Foreskin keratinocyte (primary cell): ENCODE measurements at places on chromosomes 5 and 9. TPM values are rescaled to one million over a fixed set of nuclear protein-coding genes. Genes with fewer than 3 reads are reported as not detected.

Gene MAMDC2
- 9.4 and 22.7 TPM in 2 replicates for total RNA-seq

Gene C5orf46
- total RNA-seq: 0.65 TPM in 1 of 2 replicates, not detected in the other

Gene SLC6A7
- not detected in 2 replicates for total RNA-seq

Gene KIF20A
- 52.7 and 60.7 TPM in 2 replicates for total RNA-seq

DNA sequence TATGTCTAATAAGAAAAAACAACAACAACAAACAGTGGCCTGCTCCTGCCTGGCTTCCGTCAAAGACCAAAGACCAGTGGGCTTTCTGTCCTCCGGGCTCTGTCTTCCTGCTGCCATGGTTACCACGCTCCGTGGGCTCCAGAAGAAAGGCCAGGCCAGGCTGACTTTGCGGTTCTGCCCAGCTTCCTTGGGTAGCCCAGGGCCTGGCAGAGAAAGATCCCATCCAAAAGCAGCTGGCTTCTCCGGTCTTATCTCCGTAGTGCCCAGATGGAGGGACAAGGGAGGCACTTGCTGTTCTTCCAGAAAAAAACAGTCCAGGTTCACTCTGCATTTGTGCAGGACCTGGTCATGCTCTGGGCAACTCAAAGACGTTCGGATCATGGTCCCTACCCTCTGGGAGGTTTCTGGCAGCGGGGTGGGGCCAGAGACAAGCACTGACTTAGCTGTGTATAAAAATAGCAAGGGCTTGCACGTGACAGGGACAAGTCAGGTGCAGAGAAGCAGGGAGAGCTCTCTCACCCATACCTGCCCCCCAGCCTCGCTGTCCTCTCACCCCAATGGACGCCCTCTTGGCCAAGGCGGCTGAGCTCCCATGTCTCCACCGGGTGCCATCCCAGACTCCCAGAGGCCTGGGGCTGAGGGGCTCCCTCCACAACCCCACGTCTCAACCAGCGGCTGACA, 212.2 kb downstream of the C9orf50 start:
- DNase-seq: no peak

- peak; percentile 15 for DNase-seq
Observed at GRCh38 chr5:105146867-105147266, 1584.3 kb upstream of the NUDT12 start.

GRCh38 chr9:22201256-22201655, 192.2 kb upstream of the CDKN2B start:
- no peak for DNase-seq

DNA sequence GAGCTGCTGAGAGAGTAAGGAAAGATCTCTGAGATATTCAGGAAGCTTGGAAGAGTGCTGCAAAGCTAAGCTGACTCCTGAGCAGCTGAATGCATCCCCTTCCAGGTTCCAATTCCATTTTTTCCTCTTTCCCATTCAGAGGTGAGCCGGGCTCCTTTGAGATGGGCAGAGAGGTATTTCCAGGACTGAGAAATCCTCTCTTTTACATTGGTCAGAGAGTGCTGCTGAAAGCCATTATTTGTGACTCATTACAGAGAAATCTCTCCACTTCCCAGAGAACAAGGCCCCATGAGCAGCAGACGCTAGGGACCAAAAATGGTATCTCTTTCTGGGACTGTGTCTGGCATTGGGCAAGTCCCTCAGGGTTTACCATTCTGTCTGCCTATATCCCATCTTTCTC, 3.7 kb downstream of the MCTP1 start:
- DNase-seq: peak; percentile 26

DNA sequence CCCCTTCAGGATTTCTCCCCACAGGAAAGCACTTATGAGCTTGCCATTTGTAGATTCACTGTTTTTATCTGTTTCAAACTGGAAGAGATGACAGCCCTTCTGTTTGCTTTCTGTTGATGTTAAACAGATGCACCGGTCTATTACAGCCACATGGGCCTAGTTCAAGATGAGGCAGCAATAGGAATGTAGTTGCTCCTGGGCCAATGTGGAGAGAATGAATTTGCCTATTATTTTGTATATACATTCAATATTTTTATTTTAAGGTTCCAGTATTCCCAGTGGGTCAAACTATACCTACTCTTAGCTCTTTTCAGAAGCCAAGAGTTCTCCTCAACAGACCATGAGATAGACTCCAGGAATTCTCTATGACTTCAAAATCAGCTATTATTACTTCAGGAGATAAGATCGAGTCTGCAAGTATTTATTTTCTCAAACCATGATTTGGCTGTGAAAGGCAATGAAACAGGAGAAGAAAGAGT, 461.6 kb downstream of the RASEF start:
- no peak for DNase-seq

DNA sequence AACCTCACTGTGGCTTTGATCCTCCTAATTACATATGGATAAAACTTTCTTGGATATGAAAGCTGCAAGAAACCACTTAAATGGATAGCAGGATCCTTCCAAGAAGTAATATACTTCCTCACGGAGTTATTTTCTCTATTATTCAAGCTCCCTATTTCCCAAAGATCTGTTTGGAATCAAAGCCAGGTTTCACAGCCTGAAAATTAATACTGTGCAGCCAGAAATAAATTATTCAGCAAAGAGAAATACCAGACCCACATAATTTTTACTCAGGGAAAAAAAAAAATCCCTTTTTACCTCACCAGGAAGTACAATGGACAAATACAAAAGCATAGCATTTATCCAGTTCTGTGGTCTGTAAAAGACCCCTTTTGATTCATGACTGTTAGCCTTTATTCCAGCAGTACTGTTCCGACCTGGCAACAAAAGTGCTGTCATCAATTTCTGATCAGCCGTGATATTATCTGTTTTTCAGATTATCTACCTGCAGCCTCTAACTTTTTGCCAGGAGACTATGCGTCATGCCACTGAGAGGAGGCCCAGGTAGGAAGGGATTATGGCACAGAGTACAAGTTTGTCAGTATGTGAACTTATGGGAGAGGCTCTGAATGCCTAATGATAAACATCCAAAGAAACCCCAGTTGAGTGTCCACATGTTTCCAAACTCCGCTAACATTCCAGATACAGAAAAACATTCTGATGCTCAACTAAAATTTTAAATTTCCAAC, 57.0 kb downstream of the FBN2 start:
- no peak for DNase-seq

DNA sequence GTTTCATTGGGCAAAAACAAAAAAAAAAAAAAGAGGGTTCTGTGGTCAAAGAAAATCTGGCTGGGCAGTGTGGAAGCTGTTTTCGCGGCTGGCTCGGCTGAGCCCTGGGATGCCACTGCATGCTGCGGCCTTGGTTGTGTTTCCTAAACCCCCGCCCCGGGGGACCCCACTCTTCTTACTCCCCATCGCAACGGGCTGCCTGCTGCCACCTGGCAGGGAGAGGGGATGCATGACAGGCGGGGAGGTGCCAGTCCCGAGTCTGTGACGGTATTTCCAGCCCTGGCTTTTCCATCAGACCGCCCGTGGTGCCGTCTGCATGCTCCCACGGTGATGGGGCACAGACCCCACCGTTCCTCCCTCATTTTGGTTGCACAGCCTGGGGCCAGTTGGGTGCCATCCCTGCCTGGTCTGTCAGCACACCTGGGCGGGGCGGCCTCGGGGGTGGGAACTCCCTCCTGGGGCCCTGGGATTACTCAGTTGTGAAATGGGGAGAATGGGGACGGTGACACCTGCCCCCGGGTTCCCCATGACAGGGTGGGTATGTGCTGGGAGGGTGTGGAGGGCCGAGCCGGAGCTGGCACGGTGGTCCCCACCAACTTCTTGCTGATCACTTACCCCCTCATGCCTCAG, 101.0 kb downstream of the RXRA start:
- DNase-seq: no peak

DNA sequence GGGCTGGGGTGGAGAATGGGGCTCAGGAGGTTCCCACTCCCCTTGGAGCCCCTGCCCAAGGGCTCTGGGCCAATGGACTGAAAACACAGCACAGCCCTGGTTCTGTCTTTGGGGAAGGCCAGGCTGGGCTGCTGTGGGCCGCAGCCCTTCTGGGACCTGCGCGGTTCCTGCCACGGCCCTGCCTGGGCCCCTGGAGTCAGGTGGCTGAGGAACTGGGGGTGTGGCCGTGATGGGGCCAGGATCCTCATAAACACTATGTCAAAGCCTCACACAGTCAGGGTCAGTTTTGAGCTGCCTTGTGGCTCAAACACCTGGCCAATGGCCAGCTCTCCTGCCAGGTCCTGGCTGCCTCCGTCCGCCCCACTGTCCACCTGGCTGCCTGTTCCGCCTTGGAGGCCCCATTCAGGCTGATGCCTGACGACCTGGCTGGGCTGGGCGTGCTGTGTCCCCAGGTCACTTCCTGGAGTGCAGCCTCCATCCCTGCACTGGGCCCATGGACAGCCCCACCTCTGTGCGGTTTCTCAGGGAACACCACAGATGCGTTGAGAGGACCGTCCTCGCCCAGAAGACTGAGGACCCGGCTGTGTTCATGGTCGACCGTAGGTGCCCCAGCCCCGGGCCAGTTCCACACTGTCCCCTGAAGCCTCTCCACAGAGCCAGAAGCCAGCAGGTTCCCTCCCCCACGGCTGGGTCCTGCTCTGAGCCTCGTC, 27.5 kb downstream of the PAEP start:
- no peak for DNase-seq

- DNase-seq: no peak
Observed at GRCh38 chr9:72997387-72997995, 44.6 kb upstream of the ALDH1A1 start.

GRCh38 chr5:27125856-27126255, 87.5 kb upstream of the CDH9 start:
- DNase-seq: no peak

GRCh38 chr5:170059221-170059620, 46.5 kb upstream of the FOXI1 start:
- no peak for DNase-seq

DNA sequence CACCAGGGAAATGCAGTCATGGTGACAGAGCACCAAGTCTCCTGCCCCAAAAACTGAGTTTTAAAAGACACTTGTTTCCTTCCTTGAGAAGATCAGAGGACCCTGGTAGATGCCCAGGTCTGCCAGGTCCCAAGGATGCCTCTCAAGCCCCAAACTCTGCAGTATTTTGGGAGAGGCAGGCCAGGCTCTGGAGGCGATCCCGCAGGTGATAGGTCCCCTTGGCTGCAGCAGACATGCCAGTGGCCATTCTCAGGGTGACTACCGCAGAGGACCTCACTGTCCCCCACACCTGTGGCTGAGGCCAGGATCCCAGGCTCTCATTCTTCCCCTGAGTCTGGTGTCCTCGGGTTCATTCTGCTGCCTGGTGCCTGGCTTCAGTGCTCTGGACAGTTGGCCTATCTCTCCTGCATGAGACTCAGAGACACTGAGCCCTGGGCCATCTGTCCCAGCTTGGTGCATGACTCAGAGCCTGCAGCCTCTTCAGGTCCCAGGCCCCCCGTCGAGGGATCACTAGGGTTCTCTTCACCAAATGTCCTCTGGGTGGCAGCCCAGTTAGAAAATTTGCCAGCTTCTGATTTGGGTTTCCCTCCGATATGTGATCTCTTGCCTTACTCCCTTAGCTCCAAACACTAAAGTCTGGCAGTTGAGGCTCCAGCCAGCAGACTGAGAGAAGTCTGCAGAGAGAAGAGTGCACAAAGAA, 59.7 kb upstream of the GARNL3 start:
- no peak for DNase-seq

DNA sequence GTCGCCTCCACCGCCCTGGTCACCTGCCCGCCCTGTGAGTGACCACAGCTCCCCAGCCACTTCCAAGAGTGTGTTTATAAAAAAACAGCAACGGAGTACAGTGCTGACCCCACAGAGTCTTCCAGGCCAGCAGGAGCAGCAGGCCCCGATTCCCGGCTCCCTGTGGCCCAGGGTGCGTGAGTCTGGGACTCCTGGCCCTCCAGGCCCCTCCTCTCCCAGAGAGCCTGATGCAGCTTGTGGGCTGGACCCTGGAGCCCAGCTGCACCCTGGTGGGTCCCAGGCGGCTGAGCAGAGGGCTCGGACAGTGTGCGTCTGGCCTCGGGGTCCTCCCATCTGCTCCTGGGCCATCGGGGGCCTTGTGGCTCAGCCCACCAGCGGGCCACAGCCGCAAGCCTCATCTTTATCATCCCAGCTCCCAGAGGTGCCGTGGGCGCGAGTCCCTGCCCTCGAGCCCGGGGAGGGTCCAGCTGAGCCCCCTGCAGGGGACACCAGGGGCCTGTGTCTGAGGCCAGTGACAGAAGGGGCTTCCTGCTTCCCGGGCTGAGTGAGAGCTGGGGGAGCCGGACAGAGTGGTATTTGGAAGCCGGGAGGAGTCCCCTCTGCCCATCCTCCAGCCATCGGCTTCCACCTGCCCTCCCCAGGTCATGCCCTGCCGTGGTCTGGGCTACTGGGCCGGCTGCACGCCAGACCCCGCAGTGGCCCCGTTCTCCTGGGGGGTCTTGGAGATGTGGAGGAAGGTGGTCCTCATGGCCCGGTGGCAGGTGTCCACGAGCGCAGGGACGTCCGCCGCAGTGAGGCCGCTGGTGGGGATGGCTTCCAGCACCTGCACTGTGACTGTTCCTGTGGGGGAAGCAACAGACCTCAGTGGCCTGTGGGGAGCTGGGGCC, 10.6 kb downstream of the EGFL7 start:
- no peak for DNase-seq

DNA sequence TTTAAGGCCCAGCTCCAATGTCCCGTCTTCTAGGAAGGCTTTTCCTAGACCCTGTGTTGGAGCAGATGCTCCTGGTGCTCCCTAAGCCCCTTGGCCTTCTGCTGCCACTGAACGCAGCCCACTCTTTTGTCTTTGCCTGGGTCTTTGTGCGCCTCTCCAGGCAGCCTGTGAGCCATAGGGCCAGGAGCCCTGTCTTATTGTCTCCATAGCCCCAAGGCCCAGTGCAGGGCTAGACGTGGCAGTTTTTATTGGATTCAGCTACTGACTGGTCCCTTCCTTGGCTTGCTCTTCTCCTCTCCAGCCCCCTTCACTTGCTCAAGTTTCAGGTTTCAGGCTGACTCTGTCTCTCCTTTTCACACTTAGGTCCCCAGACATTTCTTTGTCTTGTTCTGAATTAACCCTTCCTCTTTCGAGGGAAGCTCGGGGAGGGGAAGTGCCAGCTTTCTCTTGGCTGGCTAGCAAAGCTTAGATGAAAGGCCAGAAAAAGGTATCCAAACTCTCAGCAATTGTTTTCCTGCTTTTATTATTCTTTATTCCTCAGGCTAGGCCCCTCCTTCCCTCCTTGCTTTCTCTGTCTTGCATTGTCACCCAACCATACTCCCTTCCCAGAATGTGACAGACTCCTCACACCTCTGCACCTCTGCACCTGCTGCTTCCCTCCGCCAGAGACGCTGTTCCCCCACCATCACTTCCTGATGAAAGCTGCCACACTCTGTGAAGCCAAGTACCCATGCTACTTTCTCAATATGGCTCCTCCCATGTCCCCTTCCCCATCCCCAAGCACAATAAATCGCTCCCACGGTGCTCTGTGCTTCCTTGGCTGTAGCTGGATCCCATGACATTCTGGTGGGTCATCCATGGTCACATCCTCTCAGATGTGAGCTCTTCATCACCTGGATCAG, 101.6 kb upstream of the CPEB4 start:
- DNase-seq: no peak

GRCh38 chr5:34570721-34571676, 85.1 kb upstream of the RAI14 start:
- no peak for DNase-seq

DNA sequence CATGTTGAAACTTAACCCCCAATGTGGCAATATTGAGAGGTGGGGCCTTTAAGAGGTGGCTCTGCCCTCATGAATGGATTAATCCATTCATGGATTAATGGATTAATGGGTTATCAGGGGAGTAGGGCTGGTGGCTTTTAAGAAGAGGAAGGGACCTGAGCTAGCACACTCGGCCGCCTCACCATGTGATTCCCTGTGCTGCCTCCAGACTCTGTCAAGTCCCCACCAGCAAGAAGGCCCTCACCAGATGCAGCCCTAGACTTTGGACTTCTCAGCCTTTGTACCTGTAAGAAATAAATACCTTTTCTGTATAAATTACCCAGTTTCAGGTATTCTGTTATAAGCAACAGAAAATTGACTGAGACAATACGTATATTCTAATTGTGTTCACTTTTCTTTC, 272.2 kb upstream of the DMRT1 start:
- DNase-seq: no peak
